ENCODE measurements at places on chromosomes 11 and 22.
A peak's percentile ranks its signal among the peaks of the same experiment; 100 is the strongest.

GRCh38 chr11:70682760-70683159 lies 284.4 kb downstream of the CTTN start:
- DNase-seq = no peak

- no peak for DNase-seq
These were observed 634.1 kb upstream of the CADM1 start for GRCh38 chr11:116138280-116138679.

DNA sequence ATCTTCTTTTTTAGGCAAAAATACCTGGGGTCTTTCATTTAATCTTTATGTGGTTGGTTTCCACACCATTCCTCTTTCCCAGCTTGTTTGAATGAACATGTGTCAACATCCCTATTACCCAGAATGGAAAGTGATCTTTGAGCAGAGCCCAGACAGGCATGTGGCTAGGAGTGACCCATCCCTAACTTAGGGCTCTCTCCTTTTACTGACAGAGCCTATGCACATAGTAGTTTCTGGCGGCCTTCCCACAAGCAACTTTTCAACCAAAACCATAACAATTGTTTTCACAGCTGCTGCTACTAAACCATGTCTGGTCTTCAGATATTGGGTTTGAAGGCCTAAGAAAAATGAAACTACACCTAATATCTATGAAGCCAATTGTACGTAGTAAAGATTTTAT lies 107.5 kb downstream of the TENM4 start:
- DNase-seq = no peak

- no peak for DNase-seq
These were observed 68.7 kb downstream of the ETS1 start for GRCh38 chr11:128518493-128519207.

- DNase-seq = peak; percentile 9
These were observed 53.4 kb downstream of the FAM181B start for GRCh38 chr11:82680252-82680651.

GRCh38 chr11:8699903-8700302 lies 17.3 kb downstream of the RPL27A start:
- no peak for DNase-seq

- no peak for DNase-seq
These were observed 935.4 kb downstream of the TBC1D22A start for GRCh38 chr22:47697861-47698260.

- DNase-seq = no peak
These were observed 453 bp downstream of the GAS2 start for GRCh38 chr11:22666688-22667439.

- no peak for DNase-seq
These were observed 56.2 kb upstream of the ARHGAP42 start for GRCh38 chr11:100630898-100631297.

DNA sequence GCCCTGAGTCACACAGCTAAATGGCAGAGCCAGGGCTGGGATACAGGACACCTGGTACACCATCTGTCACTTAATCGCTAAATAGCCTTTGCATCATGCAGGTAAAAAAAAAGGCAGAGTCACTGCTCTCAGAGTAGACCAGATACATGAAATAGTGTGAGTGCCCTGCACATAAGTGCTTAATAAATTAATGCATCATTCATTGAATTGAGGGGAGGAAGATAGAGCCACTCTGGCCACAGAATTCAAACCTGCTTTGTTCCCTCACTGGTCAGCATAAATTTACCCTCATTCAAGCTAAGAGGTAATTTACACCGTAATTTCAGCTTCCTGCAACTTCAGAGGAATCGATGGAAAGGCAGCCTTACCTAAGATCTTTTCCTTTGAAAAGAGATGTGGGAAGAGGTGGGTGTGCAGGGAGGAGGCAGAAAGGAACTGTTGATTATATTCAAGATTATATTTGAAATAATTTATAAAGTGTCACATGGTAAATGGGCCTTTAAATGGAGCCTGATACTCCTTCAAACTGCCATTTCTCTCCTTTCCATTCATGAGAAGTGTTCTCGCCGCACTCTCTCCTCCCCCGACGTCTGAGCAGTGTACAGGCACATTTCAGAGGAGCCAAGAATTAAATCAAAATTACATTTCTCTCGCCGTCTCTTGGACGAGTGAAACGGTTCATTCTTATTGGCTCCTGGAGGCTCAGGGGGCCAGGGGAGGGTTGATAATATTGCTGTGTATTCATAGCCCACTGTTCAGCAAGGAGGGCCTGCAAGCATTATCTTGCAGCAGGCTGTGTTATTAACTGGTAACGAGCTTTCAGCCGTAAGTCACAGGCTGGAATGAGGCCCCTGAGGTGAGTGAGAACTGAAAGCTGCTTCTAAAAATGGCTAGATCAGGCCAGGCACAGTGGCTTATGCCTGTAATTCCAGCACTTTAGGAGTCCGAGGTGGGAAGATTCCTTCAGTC lies 52.2 kb upstream of the HMGXB4 start:
- DNase-seq = no peak

DNA sequence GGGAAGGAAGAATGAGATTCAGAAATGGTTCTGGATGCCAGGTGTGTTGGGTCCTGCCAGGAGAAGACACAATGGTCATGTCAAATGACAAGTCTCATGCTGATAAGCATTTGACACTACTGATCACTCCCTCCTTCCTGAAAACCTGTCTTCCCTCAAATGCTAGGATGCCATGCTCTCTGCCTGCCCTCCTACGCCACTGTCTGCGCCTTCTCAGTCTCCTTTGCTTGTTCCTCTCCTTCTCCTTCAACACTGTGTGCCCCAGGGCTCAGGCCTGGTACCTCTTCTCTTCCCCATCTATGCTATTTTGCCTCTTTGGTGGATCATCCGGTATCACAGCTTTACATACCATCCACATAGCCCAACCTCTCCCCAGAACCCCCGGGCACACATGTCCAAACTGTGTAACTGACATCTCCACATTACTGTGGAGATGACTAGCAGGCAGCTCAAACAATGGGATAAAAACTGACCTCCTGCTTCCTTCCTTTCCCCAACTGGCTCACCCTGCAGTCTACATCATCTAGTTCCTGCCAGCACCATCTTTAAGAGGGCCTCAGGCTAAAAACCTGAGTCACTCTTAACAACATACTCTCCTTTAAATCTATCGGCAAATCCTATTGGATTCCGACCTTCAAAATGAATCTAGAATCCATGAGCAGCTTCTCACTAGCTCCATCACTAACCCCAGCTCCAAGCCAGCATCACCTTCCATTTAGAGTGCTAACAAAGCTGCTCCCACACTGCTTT lies 8.2 kb downstream of the AP1B1 start:
- DNase-seq = no peak

GRCh38 chr22:19902245-19902715 lies 39.3 kb upstream of the COMT start:
- DNase-seq = no peak

- no peak for DNase-seq
These were observed 17.5 kb downstream of the PLEKHB1 start for GRCh38 chr11:73663604-73664495.

DNA sequence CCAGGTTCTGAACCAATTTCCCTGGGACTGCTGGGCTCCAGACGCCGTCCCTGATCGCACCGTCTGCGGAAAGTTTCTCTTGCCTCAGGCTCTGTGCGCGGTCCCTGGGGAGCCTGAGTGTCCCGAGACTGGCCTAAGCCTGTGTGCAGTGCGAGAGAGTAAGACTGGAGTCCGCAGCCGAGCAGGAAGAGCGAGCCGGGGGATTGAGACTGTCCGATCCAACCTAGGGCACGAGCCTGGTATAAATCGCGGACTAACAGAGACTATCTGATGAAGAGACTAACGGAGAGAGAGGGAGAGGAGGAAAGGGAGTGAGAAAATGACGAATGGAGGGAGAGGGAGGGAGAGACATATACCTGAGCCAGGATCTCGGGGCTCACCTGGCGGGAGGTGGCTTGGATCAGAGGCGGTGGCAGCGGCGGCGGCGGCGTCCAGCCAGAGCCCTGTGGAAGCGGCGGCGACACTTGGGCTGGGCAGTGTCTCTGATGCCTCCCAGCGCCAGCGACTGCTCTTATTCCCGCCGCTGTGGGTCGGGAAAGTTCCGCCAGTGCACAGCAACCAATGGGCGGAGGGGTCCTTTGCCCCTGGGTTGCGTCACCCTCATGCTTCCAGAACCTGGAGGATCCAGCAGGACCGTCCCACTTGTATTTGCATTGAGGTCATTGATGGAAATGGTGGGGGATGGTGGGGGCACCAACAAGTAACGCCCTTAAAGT lies at the start of gene CALCA:
TSS of gene CALCA (minus strand) at position 487 of the 716 bp plus-strand sequence. CDS start 1,159 bp downstream, outside the sequence.
- DNase-seq = no peak

DNA sequence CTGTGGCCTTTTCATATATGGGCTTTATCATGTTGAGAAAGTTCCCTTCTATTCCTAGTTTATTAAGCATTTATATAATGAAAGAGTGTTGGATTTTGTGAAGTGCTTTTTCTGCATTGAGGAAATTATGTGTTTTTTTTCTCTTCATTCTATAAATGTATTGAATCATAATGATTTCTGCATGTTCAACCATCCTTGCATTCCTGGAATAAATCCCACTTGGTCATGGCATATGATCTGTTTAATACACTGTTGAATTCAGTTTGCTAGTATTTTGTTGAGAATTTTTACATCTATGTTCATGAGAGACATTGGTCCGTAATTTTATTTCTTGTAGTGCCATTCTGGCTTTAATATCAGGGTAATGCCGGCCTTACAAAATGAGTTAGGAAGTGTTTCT lies 25.8 kb downstream of the PIM3 start:
- no peak for DNase-seq

DNA sequence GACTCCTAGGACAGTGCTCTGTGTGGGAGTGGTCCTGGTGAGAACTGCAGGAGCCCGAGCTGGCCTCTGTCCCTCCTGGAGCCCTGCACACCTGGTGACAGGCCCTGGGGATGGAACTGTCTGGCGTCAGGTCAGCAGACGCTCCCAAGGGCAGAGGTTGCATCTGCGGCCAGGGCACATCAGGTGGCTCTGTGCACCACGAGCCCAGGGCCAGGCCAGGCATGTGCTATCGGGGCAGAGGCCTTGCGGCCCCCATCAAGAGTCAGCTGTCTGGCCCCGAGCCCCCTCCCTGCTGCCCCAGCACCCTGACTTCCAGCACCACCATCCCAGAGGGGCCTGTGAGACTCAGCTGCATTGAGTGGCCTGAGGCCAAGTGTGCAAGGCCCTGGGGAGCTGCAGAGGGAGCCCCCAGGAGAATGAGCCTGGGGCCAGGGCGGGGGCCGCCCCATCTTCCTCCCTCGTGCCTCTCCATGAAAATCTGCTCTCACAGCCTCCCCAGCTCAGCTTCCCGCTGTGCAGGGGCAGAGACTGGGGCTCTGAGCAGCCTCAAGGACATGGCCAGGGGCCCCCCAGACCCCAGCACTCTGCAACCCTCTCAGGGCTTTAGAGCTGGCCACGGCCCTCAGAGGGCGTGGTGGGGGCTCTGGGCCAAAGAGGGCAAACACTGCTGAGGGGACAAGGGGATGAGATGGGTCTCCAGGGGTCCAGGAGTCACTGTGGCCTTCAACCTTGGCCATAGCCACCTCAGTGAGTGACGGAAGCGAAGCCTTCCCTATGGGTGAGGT lies 56.4 kb downstream of the RTL6 start:
- DNase-seq = no peak

- DNase-seq = no peak
These were observed 235.7 kb downstream of the DYNC2H1 start for GRCh38 chr11:103344886-103345285.

GRCh38 chr11:46291441-46292150 lies 14.1 kb downstream of the CREB3L1 start:
- DNase-seq = no peak
